EH (cell line): ENCODE measurements at places on chromosomes 16 and 17.
A peak's percentile ranks its signal among the peaks of the same experiment; 100 is the strongest.

DNA sequence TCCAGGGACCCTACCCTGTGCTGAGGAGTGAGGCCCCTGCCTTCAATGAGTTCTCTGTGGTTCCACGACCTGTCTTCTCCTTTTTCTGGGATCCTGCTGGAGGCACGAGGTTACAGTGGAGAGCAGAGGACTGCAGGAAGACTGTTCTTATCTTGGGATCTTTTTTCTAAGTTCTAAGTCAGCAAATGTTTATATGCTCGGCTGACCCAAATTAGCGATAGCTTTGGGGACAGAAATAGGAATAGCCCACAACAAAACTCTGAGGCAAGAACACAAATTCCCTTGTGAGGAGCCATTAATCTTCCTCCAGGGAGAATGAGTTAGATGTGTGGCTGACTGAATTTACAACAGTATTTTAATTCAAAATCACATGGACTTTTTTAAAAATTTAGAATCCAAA, 46.7 kb downstream of the MYOCD start:
- no peak for DNase-seq

DNA sequence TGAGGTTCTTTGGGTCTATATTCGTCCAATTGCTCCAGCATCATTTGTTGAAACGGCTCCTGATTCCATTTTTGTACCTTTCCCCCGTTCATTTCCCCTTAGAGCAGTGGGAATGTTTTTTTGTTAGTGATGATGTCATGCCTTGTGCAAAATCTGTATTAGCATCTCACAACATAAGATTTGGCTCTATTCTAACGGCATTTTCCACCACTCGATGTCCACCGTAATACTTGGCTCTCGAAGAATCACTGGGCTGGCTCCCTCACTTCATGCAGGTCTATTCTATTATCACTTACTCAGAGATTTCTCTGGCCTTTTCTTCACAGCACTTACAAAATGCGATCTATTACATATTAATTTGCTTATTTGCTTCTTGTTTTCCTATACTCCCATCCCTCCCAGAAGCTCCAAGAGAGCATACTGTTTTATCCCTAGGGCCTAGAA, 571 bp upstream of the NME1 start:
- peak; percentile 35 for DNase-seq

DNA sequence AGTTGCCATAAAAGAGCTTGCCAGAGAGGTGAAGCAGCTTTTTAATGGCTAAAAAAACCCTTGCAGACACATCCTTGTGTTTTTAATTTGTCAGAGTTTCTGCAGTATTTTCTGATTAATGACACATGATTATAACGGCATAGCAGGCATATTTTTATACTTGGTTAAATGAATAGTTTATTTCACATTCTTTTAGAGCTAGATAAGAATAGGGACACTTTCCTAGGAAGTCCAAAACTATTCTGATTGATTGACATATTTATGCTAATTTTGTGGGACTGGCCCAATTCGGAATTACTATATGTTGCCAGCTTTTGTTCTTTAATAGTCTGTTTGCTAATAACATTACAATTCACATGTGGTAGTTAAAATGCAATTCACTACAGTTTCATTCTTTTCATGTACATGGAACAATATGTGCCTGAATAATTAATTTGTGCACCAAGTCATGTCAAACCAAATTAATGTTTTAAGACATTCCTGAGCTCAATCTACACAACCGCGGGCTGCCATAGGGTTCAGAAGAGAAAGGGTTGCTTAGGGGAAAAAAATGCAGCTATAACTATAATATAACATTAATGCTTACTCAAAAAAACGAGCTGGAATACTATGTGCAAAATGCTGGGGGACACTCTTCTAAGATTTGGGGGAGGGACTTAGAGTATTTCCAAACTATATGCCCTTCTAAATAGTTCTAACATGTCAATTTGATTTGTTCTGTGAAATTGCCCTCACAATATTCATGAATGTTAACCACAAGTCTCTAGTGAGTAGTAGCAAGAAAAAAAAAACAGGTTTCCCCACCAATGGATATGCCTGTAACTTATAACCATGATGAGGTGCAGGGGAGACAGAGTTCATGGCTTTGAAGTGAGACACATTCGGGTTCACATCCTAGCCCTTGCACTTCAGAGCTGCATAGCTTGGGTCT, 305.4 kb downstream of the CEP112 start:
- DNase-seq: peak; percentile 82

- no peak for DNase-seq
Observed at GRCh38 chr17:45104907-45105624, 27.2 kb downstream of the PLCD3 start.

DNA sequence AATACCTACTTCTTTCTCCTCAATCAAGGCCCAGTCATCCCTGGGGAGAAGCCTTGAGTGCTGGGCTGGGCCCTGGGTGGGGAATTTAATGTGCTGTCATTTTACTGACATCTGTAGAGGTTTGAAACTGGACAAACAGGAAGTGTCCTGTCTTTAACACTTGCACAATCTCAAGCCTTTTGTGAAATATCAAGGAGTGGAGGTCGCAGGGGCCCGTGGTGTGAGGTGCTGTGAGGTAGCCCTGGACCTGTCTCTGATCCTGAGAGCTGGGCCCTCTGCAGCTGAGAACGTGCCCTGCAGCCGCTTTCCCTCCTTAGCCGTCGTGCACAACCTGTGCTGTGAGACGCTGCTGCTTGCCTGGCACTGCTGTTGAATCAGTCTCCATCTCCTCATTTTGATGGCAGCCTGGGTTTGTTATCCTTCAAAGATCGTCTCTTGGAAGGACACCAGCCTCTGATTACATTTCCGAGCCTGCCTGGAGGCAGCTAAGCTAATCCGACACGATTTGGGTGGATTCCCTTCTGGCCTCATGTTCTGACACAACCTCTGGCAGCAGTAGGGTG, 29.9 kb downstream of the SMARCE1 start:
- DNase-seq: no peak

- DNase-seq: peak; percentile 87
Observed at GRCh38 chr17:79988185-79988971, 47.3 kb downstream of the TBC1D16 start.

- DNase-seq: peak; percentile 16
Observed at GRCh38 chr16:50303041-50303604, 36.8 kb downstream of the ADCY7 start.

DNA sequence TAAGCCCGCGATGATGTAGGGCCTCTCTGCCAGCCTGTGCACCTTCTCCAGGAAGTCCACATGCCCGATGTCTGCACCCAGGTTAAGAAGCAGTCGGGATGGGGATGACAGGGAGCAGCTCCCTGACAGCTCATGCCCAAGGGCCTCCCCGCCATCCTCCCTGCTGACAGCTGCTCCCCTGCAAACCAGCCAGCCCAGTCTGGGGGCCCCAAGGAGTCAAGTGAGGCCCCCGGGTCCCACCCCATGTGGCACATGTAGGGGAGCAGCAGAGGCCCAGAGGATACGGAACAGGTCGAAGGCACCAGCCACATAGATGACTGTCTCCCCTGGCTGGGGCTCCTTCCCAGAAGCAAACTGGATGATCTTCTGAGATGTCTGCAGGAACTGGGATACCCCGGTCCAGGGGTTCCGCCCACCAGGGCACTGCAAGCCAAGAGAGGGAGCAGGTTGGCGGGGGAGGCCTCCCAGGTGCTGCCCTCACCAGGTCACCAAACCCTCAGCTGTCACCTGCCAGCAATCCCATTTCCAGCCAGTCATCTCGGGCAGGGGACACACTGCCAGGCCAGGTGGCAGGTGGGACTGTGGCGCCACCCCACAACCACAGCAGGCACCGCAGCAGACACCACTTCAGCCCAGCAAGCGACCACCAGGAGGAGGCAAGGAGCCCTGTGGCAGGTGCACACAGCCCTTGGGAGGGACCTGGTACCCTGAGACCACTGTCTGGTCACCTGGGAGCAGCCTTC, 4.6 kb downstream of the PCYT2 start:
- DNase-seq: no peak

DNA sequence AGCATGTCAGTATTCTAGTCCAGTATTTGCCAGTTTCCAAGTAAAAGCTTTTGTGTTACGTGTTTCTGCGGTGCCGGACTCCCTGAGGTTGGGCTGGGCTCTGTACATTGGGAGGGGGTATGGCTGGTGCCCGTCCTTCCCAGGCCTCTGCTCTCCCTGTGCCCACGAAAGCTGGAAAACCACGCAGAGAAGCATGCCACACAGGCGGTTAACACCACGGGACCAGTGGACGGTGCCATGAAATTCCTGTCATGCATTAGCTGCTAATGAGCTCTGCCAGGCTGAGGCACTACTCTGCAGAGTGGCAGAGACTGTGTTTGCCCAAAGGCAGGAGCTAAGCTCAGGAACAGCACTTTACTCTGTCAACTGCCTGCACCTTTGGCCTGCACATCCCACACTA, 8.1 kb downstream of the SMIM5 start:
- DNase-seq: no peak

- DNase-seq: peak; percentile 6
Observed at GRCh38 chr16:25184771-25185170, 32.0 kb upstream of the AQP8 start.

- no peak for DNase-seq
Observed at GRCh38 chr16:6682142-6682811, 650.4 kb upstream of the RBFOX1 start.

GRCh38 chr16:28845293-28845692, 855 bp downstream of the TUFM start:
- DNase-seq: peak; percentile 48

DNA sequence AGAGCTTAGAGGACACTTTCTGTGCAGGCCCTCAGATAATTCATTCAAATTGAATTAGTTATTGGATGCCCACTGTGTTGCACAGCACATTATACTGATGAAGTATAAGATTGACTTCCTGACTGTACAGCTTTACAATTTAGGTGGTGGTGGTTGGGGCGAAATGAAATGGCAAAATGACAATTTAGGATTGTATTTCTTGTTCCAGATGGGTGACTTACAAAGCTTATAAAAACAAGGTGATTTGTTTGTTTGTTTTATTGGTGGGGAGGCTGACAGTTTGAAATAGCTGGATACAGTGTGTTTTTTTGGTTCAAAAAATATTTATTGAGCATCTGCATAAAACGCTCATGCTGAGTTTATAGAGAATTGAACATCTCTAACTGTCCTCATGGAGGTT, 1.6 kb downstream of the MAP2K4 start:
- DNase-seq: no peak

DNA sequence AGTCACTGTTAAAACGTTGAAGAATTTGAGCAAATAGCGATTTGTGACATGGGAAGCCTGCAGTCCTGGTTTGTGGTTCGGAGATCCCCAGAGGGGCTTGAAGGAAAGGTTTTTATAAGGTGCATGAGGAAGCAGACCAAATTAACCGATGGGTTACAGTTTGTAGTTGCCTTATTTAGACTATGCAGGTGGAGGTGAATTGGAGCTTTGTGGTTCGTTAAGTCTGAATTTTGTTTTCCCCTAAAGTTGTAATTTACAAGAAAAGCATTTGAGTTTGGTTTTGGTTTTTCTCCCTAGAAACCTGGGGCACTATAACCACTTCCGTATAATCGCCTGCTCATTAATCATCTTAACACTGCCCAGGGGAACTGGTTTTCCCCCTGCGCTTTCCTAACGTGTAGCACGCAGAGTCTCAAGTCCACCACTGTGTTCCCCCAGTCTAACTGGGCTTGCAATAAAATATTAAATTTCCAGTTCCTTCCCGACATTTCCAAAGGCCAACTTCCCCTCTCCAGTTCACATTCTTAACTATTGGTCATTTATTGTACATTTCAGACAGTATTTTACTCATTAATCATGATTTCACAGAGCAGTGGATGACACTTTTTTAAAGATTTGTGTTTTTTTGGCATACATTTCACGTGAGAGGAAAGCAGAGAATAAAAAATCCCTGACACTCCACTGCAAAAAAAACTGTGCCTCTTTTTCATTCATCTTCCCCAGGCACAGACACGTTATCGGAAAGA, 932 bp downstream of the ZNF267 start:
- DNase-seq: peak; percentile 62

GRCh38 chr16:50683689-50684374, 2.7 kb upstream of the SNX20 start:
- DNase-seq: no peak

DNA sequence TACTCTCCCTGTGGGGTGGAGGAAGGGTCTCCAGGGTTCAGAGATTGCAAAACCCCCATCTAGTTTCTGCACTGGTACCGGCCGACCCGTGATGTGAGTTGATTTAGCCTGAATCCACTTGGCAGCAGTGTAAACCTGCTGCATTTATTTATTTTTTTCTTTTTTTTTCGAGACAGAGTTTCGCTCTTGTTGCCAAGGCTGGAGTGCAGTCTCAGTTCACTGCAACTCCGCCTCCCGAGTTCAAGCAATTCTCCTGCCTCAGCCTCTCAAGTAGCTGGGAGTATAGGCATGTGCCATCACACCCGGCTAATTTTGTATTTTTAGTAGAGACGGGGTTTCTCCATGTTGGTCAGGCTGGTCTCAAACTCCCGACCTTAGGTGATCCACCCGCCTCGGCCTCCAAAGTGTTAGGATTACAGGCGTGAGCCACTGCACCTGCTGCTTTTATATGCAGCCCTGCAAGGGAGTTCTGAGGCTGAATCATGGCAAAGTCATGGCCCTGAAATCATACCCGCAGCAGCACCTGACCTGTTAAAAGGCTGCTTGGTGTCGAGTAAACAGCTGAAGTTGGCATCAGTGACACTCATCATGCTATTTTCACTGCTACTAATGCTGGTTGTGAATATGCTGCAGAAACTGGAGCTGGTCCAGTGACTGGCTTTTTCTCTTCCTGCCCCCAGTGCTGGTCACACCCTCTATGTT, 21.4 kb downstream of the DEXI start:
- DNase-seq: no peak

GRCh38 chr17:41814195-41814594, 1.4 kb downstream of the FKBP10 start:
- DNase-seq: peak; percentile 52

- DNase-seq: peak; percentile 26
Observed at GRCh38 chr16:21277927-21278706, at the start of gene CRYM. TSS of gene CRYM (minus strand) at chr16:21278290. CDS start at chr16:21278251, 39 bp downstream.

GRCh38 chr16:23174622-23175021, 7.9 kb upstream of the SCNN1G start:
- peak; percentile 35 for DNase-seq

- no peak for DNase-seq
Observed at GRCh38 chr17:3298260-3298659, at the start of gene OR3A1. TSS of gene OR3A1 (minus strand) at chr17:3298360. CDS start at chr17:3292582, 5,778 bp downstream.

- DNase-seq: no peak
Observed at GRCh38 chr17:42185621-42185930, 324 bp upstream of the HCRT start.

GRCh38 chr16:30926937-30927788, 3.8 kb downstream of the FBXL19 start:
- DNase-seq: no peak

DNA sequence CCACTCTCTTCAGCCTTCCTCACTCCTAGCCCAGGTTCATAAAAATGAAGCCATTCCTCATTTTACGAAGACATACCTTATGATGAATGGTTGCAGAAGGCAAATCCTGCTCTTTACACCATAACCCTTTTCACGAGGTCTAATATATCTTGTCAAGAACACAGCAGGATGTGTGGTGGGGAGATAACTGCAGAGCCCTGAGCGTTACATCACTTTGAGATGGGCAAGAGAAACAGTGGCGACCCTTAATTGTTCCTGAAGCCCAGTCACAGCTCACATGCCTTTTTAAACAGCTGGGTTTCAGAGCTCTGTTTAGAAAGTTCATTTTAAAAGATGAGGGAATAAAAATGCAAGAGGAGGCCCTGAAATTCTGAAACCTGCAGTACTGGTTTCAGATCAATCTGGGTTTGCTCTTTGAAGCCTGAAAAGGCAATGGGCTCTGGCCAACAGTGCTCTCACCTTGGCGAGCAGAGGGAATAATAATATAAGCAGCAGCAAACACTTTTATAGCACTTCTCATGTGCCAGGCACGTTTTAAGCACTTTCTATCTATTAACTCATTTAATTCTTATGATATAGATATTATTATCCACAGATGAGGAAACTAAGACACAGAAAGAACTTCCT, 2.9 kb downstream of the FAM117A start:
- DNase-seq: no peak
